ENCODE measurements at places on chromosomes 7 and 10.
A peak's percentile ranks its signal among the peaks of the same experiment; 100 is the strongest.

- no peak for DNase-seq
These were observed 2.4 kb upstream of the VDAC2 start for GRCh38 chr10:75208181-75208580.

GRCh38 chr10:123878666-123879303 is 12.8 kb downstream of the CPXM2 start:
- DNase-seq = no peak

- DNase-seq = no peak
These were observed 42.2 kb upstream of the HSPB1 start for GRCh38 chr7:76260171-76260703.

GRCh38 chr7:155652156-155653114 is 8.0 kb downstream of the RBM33 start:
- DNase-seq = no peak

- no peak for DNase-seq
These were observed 151.3 kb upstream of the SP4 start for GRCh38 chr7:21276471-21277035.

DNA sequence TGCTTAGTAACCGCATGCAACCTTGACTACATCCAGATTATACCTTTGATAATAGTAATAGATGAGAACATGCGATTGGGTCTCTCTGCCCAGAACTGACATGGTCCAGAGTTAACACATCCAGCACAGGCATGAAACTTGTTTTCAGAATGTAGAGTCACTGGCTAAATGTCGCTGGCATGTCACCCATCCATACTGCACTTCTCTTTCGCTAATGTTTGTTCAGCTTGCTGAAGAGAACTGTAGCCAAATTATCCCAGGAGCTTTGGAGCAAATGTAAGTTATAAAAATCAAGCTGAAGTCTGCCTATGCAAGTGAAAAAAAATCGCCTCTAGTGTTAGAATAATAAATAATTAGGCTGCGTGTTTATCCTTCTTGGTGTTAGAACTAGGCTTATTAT is 98.2 kb downstream of the PRTFDC1 start:
- no peak for DNase-seq

GRCh38 chr10:43262397-43262901 is 4.4 kb downstream of the RASGEF1A start:
- no peak for DNase-seq

DNA sequence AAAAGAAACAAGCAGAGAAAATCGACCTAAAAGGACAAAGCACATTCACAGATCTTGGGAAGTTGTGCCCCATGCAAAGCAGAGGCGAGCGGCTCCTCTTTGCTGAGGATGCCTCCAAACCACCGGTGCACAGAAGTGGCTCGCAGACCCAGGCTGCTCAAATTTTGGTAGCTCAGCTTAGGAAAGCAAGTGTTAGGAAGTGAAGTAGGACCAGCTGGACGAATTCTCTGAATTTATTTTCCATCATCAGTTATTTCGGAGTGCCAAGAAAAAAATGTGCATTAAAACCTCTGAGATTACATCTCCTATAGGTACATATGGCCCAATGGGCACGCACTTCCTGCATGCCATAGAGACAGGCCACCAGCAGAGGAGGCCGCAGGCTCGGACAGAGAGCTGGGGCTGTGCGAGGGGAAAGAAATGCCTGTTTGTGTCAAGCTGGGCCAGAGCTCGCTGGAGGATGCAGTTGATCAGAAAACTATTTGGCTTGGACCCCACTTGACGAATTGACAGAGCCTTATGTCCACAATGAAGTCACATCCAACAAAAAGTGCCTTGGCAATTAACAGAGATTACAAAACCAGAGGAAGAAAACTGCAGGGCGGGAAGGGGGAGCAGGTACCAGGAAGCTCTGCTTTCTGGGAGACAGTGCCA is 122.3 kb upstream of the LYZL2 start:
- DNase-seq = peak; percentile 67

DNA sequence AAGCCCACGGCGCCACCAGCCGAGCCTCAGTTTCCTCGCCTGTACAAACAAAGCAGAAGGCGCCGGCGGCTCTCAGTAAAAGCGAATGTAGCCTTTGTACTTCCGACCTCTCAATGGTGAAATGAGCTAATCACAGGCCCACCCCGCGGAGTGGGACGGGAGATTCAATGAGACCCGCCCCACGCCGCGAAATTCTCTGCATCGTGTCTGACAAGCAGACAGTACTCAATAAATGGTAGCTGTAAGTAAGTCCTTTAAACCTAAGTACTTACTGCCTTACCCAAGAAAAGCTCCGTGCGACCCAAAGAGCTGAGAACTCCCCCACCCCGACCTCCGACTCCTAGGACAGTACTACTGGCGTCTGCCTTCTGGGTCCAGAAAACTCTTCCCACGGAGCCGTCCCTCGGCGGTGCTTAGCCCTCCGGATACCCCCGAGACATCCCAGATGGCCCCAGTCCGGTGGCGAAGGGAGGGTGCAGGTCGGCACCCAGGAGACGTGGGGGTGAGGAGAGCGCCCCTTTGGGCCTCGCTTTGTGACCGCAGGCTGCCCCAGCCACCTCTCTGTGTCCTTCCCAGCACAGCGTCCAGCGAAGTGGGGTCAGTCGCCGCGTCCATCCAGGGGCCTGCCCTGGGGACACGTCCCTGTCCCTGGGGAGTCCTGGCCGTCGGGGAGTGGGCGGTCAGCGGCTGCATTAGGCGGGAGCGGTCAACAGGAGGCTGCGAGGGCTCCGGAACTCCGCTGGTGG is 972 bp upstream of the CXCL12 start:
- no peak for DNase-seq

DNA sequence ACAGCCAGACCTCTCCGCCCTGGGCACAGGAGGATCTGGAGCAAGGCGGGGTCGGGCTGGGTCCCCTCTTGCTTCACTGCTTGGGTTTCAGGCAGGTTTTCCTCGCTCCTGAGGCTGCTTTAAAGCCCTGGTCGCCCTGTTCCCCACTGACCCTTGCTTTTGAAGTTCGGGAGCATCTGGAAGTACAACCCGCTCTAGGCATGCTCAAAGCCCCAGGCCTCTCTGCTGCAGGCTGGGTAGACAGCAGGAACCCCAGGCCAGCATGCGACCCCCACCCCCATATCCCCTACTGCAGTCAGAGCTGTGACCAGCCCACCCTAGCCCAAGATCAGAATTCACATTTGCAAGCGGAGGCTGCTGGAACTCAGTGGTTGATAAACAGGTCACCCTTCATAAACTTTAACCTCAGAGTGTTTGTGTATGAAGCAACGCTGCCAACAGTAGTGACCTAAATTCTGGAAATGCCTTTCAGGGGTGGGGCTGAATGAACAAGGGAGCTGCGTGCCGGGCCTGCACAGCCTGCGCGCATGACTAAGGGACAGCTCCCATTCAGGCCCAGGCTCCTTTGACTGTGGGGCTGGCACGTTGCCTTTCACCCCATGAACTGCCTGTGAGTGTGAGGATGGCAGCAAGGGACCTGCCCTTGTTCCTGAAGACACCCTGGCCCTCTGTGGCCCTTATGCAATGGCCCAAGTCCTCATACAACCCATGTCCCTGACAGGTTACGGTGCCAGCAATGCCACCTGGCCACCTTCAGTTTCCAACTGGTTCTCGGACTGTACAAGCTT is 52.5 kb downstream of the PROSER2 start:
- peak; percentile 84 for DNase-seq

- peak; percentile 73 for DNase-seq
These were observed 14.8 kb downstream of the NACAD start for GRCh38 chr7:45073786-45074527.

GRCh38 chr10:101629837-101630632 is 41.9 kb downstream of the DPCD start:
- no peak for DNase-seq
